ENCODE measurements at places on chromosomes 5 and 9.

- no peak for DNase-seq
Observed at GRCh38 chr9:34072410-34072809, 23.7 kb upstream of the UBAP2 start.

DNA sequence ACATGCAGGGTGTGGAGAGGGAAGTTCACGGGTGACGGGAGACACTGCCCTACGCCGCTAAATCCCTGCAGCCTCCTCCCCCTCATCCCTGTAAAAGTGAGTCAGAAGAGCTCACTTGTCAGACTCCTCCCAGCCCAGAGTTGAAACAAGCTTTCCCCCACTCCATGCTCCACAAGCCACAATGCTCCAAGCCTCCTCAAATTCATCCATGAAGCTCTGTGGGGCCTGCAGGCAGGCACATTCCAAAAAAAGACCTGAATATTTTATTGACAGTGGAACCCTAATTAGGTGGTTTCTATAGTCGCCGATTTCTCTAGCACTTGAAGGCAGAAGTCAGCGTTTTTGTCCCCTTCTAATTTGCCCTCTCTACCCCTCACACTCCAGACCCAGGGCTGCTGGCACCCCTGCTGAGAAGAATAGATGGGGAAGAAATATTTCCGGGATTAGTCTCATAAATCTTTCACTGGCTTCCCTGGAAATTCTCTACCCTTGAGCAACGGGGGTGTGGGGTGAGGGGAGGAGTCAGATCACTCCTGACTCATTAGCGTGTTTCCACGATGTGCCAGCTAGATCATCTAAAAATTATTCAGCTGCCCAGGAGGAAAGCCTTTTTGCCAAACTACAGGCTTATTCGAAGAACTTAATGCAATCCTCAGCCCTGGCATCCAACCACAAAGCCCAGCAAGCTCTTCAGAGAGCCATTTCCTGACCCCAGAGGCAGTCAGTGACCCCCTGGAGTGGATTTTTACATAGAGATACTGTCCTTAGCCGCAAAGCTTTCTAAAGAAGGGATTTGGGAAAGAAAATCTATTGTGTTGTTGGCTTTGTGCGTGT is 97.1 kb downstream of the ENC1 start:
- no peak for DNase-seq

- no peak for DNase-seq
Observed at GRCh38 chr9:109974143-109974917, 194.3 kb downstream of the PALM2AKAP2 start.

DNA sequence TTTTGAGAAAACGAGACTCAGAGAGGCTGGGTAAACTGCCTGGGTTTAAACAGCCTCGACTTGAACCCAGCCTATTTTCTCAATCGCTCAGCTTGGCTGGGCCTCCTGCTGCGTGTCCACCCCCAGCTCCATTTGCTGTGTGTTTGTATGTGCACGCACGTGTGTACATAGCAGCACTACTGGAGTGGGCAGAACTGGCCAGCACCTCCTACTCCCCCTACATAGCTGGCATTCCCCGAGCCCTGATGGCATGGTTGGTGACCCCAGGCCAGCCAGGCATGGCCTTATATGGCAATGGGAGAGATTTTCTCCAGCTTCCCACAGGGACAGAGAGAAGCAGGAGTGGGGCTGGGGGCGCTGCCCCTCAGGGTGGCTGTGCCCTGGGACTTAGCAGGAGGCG is 4.1 kb downstream of the AIF1L start:
- DNase-seq: no peak

DNA sequence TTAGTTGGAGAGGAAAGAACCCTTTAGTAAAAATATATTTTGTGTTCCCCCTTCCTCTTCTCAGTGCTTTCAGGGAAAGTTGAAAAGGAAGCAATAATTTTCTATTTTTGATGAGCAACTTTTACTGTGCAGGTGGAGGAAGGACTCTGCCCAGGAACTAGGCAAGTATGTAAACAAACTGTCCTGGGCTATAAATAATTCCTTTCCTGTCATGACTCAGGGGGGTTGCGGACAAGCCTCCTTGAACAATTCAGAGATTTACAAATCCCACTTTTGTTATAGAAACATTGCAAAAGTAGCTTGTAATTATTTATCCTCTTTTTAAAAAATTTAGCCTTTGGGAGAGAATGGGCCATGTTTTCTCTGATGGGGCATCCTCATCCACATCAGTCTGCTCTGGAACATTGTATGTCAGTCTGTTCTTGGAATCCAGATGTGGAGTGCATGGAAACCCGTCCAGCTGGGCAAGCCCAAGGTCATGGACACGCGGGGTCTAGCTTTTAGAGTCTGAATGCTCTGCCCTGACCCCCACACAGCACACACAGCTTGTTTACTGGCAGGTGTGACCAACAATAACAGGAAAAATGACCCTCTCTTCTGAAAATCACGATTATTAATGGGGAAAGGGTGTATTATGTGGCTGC is 127.6 kb downstream of the GADD45G start:
- DNase-seq: no peak

- no peak for DNase-seq
Observed at GRCh38 chr5:96637196-96637595, 25.0 kb upstream of the CAST start.

DNA sequence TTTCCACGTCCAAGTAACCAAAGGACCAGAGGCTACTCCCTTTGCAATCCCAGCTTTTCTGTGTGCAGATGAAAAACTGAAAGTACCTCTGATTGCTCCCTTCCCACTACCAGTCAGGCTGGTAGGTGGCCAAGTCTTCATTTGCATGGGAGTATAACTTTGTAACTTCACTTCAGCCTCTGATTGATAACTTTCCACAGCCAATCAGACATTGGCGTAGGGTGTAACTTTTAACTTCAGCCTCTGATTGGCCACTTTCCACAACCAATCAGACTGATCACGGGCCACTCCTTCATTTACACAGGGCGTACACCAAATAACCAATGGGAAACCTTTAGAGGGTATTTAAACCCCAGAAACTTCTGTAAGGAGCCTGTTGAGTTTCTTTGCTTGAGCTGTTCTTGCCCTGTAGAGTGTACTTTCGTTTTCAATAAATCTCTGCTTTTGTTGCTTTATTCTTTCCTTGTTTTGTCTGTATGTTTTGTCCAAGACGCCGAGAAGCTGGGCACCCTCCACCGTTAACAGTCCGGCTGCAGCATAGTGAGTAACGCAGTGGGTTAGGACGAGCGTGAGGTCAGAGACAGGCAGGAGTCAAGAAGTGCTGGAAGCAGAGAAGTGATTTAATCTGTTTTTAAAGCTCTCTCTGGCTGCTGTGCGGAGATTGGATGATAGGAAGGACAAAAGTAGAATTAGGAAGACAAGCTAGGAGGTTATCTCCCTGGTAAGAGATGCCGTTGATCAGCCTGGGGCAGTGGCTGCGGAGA is 3.5 kb upstream of the EXOSC2 start:
- DNase-seq: no peak

DNA sequence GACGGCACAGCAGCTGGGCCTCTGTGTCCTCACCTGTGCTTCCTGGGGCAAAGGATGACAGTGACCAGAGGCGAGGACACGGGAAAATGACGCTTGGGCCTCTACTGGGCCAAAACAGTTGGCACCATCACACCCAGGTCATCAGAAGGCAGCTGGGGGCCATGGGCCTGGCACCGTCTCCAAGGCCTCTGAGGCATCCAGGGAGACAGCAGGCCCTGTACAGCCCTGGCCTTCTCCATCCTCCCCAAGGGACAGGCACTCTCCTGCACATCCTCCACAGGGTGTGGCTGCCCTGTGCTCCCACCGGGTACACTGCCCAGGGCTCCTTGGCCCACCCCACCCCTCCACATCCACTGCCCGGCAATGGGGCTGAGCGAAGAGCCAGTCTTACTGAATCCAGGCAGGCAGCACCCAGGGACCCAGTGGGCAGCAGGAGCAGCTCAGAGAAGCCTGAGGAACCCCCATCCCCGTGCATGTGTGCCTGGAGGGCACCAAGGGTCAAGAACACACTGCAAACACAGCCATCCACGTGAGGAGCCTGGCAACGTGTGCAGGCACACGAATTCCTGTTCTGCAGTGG is 4.0 kb downstream of the LPCAT1 start:
- no peak for DNase-seq

DNA sequence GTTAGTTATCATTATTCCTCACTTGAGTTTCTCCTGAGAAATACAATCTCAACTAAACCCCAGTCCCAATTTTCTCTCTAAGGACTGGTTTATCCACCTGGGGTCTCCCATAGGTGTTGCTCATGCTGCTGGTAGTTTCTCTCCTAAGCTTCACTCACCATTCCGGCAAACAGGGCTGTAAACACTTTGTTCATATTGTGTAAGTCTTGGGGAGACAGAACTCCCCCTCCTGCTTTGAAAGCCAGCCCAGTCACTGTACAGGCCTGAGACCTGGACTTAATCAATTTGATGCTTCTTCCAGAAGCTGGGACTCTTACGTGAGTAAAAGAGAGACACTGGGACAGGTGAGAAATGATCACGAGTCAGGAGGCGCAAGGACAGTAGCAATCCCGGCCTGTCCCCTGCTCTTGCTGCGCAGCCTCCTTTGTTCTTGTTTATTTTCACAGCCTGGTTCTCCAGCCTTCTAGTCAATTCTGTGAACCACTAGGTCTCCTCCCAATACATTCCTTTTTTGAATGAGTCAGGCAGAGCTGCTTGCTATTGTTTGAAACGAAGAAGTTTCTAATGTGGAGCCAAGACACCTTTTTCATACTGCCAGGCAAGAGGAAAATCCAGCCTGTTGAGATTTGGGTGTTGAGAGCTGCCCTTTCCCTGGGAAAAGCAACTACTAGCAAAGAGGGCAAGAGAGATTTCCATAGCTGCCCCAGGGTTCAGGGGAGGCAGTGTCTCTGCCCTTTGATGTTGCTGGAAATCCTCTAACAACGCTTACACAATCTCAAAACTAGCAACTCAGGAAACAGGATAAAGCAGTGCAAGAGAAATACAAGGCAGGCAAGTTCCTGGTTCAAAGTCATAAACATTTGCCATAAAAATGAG is 9.2 kb upstream of the SHROOM1 start:
- no peak for DNase-seq

DNA sequence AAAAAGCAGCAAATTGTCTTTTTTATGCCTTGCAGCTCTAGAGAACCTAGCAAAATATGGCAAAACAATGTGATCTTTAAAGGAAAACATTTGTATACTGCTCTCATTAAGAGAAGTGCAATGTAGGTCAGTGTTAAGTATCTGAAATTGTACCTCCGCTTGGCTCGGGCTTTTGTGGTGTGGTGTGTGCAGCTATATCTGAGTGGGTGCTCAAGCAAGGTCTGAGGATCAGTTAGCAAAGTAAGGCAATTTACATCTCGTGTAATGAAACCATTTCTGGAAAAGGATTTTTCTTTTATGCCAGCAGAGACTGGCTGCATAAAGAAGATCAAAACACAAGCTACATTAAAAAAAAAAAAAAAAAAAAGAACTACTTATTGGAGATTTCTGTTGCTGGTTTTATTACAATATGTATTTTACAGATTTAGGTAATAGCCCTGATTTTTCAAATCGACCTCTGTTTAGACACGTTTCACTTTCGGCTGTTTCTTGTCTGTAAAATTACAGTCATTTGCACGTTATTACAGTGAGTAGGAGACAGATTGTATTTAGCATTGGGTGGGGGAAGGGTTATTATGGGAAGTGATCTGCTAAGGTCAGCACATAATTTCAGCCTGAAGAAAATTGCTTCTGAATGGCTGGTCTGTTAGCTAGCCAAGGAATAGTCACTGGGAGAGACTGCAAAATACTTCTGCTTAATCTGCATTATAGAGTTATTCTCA is 7.9 kb upstream of the ZNF608 start:
- DNase-seq: peak; percentile 77

- DNase-seq: no peak
Observed at GRCh38 chr9:87889882-87890252, 7.2 kb downstream of the SPATA31E1 start.

GRCh38 chr9:37474438-37474837 is 9.2 kb upstream of the ZBTB5 start:
- DNase-seq: no peak

GRCh38 chr5:91024206-91024605 is 358.9 kb downstream of the ARRDC3 start:
- DNase-seq: no peak

- no peak for DNase-seq
Observed at GRCh38 chr9:120368799-120369198, 211.2 kb downstream of the CDK5RAP2 start.

DNA sequence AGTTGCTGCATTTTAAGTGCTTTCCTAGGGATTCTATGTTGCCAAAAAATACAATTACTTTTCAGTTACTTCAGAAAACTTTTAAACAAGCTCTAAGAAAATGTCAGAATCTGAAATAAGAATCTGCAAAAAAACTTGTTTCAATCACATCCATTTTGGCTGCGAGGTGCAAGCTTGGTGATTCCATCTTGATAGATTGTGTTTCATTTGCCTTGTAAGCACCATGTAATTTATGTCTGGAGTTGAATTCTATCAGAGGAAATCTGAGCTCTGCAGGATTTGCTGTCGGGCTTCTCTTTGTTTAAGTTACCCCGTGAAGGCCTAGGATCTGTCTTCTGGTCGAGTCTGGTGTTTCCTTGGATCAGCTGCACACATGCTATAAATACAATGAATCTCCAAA is 40.4 kb upstream of the MAN2A1 start:
- no peak for DNase-seq

- no peak for DNase-seq
Observed at GRCh38 chr9:95116002-95116807, 201.3 kb downstream of the FANCC start.

DNA sequence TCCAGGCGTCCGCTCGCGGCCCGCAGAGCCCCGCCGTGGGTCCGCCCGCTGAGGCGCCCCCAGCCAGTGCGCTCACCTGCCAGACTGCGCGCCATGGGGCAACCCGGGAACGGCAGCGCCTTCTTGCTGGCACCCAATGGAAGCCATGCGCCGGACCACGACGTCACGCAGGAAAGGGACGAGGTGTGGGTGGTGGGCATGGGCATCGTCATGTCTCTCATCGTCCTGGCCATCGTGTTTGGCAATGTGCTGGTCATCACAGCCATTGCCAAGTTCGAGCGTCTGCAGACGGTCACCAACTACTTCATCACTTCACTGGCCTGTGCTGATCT is 294 bp downstream of the ADRB2 start:
- no peak for DNase-seq

GRCh38 chr9:91485006-91485405 is 61.4 kb upstream of the NFIL3 start:
- no peak for DNase-seq

GRCh38 chr5:82821846-82822633 is 255.2 kb downstream of the TMEM167A start:
- DNase-seq: no peak

GRCh38 chr9:96408409-96409280 is 9.5 kb downstream of the ZNF367 start:
- DNase-seq: no peak

GRCh38 chr5:32538031-32538547 is 47.3 kb upstream of the SUB1 start:
- DNase-seq: peak; percentile 51

- DNase-seq: no peak
Observed at GRCh38 chr9:135051316-135052038, 36.0 kb upstream of the OLFM1 start.

DNA sequence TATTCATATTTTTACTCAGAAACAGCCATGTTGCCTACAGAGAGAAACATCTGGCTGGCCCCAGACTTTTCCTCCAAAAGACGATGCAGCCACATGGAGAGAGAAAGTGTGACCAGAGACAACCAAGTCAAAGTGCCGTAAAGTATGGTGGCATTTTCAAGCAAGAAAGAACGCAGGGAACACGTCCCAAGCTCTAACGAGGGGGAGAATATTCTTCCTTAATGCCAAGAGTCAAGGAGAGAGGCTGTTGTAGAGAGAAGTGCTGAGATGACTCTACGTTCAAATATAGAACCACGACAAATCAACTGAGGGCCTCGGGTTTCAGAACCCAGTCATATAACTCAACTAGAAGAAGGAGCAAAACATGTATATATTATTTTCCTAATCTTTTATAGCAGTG is 55.9 kb downstream of the FNBP1 start:
- DNase-seq: no peak

- no peak for DNase-seq
Observed at GRCh38 chr9:19552282-19553105, 143.7 kb downstream of the ACER2 start.
